ENCODE measurements at places on chromosomes 12 and 14.

DNA sequence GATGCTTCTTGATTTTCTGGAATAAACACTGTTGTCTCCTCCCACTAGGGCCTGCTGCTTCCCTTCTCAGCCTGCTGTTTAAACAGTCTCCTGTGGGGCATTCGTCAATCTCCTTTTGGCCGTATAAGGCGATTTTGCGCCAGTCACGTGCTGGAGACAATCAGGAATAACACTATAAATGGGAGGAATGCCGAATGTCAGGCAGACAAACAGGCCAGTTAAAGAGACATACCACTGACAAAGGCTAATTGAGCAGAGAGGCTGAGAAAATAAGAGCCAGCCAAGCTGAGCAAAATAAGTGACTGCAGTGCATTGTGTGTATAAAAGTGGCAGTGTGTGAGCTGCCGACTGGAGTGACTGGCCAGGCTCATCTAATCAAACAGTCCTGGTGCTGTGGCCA lies 23.3 kb downstream of the DMAC2L start:
- H3K27ac ChIP-seq, result peak overlapping the region; percentile 69
- H3K4me1 ChIP-seq, result peaks cover 16% of the 10 kb centered on the region
- no peak overlapping the region for H3K4me3 ChIP-seq
- H3K36me3 ChIP-seq, result no peaks in the 10 kb centered on the region
- peak; percentile 82 for DNase-seq

- DNase-seq, result no peak
- H3K27ac ChIP-seq, result no peak overlapping the region
- no peaks in the 10 kb centered on the region for H3K36me3 ChIP-seq
- H3K27me3 ChIP-seq, result no peaks in the 10 kb centered on the region
These were observed 32.7 kb downstream of the DEPDC4 start for GRCh38 chr12:100234166-100234565.

DNA sequence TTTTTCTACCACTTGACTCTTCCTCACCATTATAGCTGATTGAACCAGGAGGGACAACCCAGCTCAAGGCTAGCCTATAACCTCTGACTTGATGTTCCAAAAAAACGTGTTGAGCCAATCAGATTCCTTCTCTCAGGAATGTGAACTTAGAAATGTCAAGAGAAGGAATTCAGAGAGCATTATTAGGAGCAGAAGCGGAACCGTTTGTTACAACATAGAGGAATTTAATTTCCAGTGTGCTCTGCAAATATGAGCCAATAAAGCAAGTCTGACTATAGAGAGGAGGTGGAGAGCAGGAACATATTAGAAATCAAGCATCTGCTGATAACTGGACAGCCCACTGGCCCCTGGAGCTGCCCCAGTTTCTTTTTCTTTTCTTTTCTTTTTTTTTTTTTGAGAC lies 15.3 kb upstream of the PELI2 start:
- no peaks in the 10 kb centered on the region for H3K4me1 ChIP-seq
- H3K27me3 ChIP-seq, result no peaks in the 10 kb centered on the region
- no peak for DNase-seq
- no peak overlapping the region for H3K27ac ChIP-seq
- no peaks in the 10 kb centered on the region for H3K36me3 ChIP-seq
- H3K4me3 ChIP-seq, result no peak overlapping the region

DNA sequence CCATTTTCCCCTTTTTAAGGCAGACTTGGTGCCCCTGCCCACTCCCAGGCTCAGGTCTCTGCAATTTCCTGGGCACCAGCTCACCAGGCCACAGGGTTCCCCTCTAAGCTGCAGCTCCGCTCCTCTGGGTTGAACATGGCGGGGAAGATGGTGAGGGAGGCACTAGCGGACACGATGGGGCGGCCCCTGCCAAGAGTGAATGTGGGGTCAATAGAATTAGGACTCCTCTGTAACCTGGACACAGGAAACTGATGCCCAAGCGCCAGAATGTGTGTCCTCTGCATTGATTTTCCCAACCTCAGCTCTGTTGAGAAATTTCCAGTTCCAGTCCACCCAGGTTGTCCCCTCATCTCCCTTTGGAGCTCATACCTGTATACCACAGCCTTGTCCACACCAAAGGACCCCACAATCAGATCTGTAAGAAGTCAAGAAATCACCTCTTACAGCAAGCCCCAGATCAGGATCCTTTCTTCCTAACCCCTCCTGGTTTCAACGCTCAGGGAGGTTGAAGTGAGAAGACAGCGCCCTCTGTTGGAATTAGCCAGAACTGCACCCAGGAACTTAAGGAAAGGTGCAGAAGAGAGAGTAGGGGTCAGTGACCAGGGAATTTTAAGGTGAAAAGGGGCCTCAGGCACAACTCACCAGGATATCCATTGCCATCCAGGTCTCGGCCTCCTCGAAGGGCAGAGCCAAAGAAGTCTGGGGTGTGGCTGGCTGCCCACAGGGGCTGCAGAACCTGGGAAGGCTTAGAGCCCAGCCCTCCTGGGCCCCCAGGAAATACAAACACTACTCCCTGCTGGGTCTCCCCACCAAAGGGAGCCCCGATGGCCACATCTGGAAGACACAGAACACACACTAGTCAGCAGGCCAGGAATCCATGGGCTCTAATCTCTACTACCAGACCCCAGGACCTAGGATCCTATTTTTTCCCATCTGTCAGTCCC lies 14.7 kb downstream of the ITGA5 start:
- peak; percentile 86 for DNase-seq
- no peaks in the 10 kb centered on the region for H3K27me3 ChIP-seq
- no peak overlapping the region for H3K4me3 ChIP-seq
- no peaks in the 10 kb centered on the region for H3K4me1 ChIP-seq

DNA sequence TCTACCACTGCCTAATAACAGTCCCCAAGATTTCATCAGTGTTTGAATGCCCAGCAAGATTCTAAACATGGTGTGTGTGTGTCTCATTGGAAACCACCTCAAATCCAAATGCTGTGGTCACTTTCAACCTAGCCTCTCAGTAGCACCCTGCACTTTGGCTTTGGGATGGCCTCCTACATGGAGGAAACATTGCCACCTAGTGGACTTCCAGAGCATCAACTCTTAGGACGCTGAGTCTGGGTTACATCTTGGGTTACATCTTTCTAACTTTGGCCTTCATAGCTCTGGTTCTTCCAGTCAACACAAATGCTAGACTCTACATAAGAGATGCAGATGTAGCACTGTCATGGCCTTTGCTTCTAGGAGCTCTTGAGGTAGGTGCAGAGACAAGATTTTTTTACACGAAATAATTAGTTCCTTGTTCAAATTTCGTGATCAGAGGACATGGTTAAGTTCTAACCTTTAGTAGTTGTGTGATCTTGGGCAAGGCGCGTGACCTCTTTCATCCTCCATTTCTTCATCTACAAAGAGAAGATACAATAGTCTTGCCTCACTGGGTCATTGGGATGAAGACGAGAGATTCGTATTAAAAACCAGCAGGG lies 113.5 kb upstream of the VASH1 start:
- no peak overlapping the region for H3K27ac ChIP-seq
- H3K4me3 ChIP-seq, result no peak overlapping the region
- H3K36me3 ChIP-seq, result no peaks in the 10 kb centered on the region
- peak; percentile 53 for DNase-seq
- H3K4me1 ChIP-seq, result no peaks in the 10 kb centered on the region
- no peaks in the 10 kb centered on the region for H3K27me3 ChIP-seq

DNA sequence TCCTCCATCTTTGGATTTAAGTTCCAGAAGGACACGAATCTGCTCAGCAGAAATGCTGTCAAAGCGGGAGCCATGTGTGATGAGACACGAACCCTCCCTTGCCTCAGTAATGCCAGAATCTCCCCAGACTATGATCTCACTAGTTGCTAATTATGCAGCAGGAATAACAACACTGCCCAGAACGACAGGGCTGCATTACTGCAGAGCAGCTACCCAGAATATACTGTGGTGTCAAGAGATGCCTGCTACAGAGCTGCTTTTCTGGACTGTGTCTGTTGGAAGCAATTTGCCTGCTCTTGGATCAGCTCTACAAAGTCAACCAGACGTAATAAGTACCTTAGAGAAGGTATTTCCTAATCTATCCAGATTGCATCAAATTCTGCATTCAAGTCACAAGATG lies 5.5 kb downstream of the CSRNP2 start:
- no peak overlapping the region for H3K4me3 ChIP-seq
- H3K4me1 ChIP-seq, result peaks cover 44% of the 10 kb centered on the region
- no peaks in the 10 kb centered on the region for H3K36me3 ChIP-seq

DNA sequence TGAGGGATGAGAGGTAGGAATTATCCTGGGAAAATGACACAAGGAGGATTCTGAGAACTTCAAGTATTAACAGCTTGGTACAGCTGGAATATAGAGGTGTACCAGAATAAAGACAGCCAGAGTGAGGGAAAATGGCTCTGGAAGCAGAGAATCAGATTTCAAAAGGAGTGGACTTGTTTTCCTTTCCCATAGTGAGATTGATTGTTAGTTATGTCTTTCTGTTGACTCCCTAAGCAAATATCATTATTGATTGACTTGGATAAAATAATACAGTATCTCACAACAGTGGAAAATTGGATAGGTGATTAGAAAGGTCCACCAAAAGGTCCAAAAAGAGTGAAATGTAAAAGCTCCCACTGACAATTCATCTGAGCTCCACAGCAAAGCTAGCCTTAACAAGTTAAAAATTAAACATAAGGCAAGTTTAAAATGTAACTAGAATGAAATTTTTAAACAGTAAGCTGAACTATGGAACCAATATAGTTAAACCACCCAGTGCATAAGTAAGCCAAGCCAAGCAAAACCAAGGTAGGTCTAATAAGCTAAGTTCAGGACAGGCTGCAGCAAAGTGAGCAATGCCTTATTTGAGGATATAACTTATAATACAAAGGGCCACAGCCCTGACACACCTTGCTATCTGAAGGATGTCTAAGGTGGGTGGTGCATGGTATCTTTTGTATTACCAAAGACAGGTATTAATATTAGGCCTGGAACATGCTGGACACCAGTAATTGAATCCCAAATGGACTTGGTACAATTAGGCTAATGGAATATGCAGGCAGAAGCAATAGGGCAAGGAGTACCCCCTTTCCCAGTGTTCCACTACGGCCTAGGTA lies 21.8 kb downstream of the ENTPD5 start:
- no peaks in the 10 kb centered on the region for H3K27me3 ChIP-seq
- no peak overlapping the region for H3K27ac ChIP-seq
- no peak for DNase-seq
- no peaks in the 10 kb centered on the region for H3K36me3 ChIP-seq
- no peak overlapping the region for H3K4me3 ChIP-seq

DNA sequence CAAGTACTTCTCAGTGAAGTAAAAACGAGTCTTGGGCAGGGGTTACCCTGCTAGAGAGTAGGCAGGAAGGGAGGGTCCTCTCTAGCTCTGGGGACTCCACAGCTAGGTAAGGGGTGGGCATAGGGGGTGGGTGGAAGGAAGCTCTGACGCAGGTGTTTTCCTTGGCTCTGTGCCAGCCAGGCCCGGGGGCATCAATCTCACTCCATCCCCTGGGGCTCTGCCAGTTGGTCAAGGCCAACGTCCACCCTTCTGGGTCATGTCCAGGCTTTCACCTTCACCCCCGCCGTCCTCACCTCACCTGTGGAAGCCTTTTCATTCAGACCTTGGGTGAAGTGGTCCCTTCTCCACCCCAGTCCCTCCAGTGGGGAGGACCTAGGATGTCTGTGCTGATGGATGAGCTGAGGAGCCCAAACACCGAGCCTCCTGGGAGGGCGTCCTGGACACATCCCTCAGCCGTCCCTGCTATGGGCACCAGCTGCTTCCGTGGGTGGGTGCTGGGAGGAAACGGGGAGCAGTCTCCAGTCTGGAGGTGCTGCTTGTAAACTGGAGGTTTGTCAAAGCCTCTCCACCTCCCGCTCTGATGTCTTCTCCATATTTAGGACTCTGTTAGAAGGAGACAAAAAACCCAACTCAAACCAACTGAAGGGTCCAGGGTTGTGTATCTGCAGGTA lies 71.5 kb upstream of the SFSWAP start:
- no peak overlapping the region for H3K27ac ChIP-seq
- no peaks in the 10 kb centered on the region for H3K27me3 ChIP-seq

DNA sequence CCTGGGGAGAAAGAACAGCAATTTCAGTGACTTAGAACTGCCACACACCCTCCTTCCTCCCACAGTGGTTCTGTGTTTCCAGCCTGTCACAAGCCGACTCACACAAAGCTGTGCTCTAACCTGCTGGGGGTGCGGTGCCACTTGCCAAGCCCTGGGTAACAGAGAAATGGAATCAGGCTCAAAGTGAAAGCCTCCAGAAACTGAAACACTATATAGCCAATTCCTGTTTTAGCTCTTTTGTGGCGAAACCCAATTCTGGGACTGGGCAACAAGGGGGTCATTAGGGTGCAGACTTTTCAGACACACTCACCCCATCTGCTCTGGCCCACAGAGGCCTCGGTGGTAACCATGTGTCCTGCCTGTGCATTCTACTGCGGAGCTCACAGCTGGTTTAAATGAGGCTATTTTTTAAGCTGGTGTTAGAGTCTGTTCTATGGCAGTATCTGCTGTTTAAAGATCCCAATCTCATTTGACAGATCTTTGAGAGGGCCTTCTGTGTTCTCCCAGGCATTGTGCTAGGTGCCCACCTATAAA lies 15.2 kb upstream of the ACTR6 start:
- no peak overlapping the region for H3K27ac ChIP-seq
- no peak overlapping the region for H3K4me3 ChIP-seq
- DNase-seq, result no peak
- H3K36me3 ChIP-seq, result no peaks in the 10 kb centered on the region

GRCh38 chr14:74333909-74334308 lies 14.4 kb upstream of the VRTN start:
- H3K36me3 ChIP-seq, result no peaks in the 10 kb centered on the region
- no peak overlapping the region for H3K4me3 ChIP-seq
- no peak for DNase-seq
- no peak overlapping the region for H3K27ac ChIP-seq
- H3K4me1 ChIP-seq, result no peaks in the 10 kb centered on the region

DNA sequence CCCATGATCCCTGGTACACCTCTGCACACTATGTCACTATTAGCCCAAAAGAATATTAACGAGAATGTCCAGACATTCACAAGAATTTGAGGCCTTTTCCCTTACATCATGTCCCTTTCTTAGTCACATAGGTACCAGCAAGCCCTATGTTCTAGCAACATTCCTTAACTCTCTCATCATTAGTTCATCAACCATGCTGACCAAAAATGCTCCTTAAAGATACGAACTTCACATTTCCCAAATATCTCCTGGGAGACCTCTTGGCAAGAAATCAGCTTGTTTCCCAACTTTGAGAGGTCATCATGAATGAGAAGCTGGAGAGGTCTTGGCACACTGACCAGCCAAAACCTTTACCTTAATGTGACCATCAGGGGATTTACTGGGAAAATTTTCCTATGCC lies 4.6 kb downstream of the SALL2 start:
- H3K4me3 ChIP-seq, result no peak overlapping the region
- H3K27me3 ChIP-seq, result no peaks in the 10 kb centered on the region
- no peak for DNase-seq
- H3K27ac ChIP-seq, result no peak overlapping the region

GRCh38 chr14:58738189-58738836 lies 100.6 kb downstream of the DACT1 start:
- no peak overlapping the region for H3K27ac ChIP-seq
- H3K4me3 ChIP-seq, result no peak overlapping the region
- no peaks in the 10 kb centered on the region for H3K36me3 ChIP-seq
- no peak for DNase-seq
- H3K4me1 ChIP-seq, result peaks cover 4% of the 10 kb centered on the region

- H3K4me3 ChIP-seq, result no peak overlapping the region
- no peaks in the 10 kb centered on the region for H3K36me3 ChIP-seq
- H3K27ac ChIP-seq, result no peak overlapping the region
- DNase-seq, result no peak
- no peaks in the 10 kb centered on the region for H3K27me3 ChIP-seq
These were observed 12.7 kb downstream of the CCDC197 start for GRCh38 chr14:94009767-94010166.

- H3K27ac ChIP-seq, result no peak overlapping the region
- no peak for DNase-seq
- H3K4me3 ChIP-seq, result no peak overlapping the region
- H3K27me3 ChIP-seq, result no peaks in the 10 kb centered on the region
- no peaks in the 10 kb centered on the region for H3K36me3 ChIP-seq
These were observed 225.2 kb downstream of the CCER1 start for GRCh38 chr12:90729736-90730135.

Measured in testis (tissue), 5 donors.